Activated CD8-positive, alpha-beta T cell treated with anti-CD3 and anti-CD28 coated beads for 36 hours (primary cell): ENCODE measurements at places on chromosomes 3 and 15. TPM values are rescaled to one million over a fixed set of nuclear protein-coding genes. Genes with fewer than 3 reads are reported as not detected.

Gene FILIP1L
- 0.11 TPM for total RNA-seq

Gene ACP3
- not detected for total RNA-seq

Gene CISH
- total RNA-seq = 308 TPM

Gene ATP13A4
- 3.5 TPM for total RNA-seq

Gene GPR171
- 91.8 TPM for total RNA-seq

Gene C3orf85
- total RNA-seq = not detected

Gene MCTP2
- 16.2 TPM for total RNA-seq

Gene TTC23
- total RNA-seq = 4.4 TPM

Gene COL6A6
- total RNA-seq = not detected

Gene AADAC
- total RNA-seq = not detected

Gene PYGO1
- not detected for total RNA-seq

Gene GOLGA6L10
- total RNA-seq = 3.0 TPM

Gene FEM1B
- total RNA-seq = 37.1 TPM

Gene ARNT2
- total RNA-seq = not detected

Gene HIGD1A
- total RNA-seq = 60.5 TPM

Gene NR2E3
- not detected for total RNA-seq

Gene GREM1
- total RNA-seq = not detected

Gene MCF2L2
- total RNA-seq = 3.5 TPM

Gene CP
- total RNA-seq = not detected

Gene LEKR1
- 1.1 TPM for total RNA-seq

Gene UNC13C
- not detected for total RNA-seq
